ENCODE measurements at places on chromosomes 7 and 10.
A peak's percentile ranks its signal among the peaks of the same experiment; 100 is the strongest.

- DNase-seq, result no peak
These were observed 193.2 kb downstream of the ELMO1 start for GRCh38 chr7:37255327-37255944.

- DNase-seq, result no peak
These were observed 249.8 kb downstream of the AUTS2 start for GRCh38 chr7:69847921-69848612.

DNA sequence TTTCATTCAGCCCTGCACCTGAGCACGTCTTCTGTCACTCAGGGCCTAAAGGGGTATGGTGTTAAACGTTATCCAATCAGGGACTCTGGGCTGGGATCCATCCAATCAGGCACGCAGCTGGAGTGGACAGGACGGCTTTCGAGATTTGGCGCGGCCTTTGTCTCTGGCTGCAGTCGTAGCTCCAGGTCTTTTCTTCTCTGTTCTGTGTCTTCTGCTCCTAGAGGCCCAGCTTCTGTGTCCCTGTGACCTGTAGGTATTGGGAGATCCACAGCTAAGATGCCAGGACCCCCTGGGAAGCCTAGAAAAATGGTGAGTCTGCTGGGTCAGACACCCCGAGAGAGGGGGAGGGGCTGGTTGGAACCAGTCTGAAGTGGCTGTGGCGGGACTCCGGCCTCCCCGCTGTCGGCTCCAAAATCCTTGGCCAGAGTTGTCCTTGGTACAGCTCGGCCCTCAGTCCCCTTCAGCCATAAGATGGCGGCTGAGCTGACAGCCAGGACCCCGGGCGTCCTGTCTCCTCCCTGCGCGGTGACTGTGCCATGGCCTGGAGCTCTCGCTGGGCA lies 11.7 kb upstream of the ZNF680 start:
- no peak for DNase-seq

GRCh38 chr7:36071605-36072004 lies 81.4 kb upstream of the EEPD1 start:
- no peak for DNase-seq

- DNase-seq, result no peak
These were observed 75.3 kb downstream of the DOCK4 start for GRCh38 chr7:112130729-112131410.

DNA sequence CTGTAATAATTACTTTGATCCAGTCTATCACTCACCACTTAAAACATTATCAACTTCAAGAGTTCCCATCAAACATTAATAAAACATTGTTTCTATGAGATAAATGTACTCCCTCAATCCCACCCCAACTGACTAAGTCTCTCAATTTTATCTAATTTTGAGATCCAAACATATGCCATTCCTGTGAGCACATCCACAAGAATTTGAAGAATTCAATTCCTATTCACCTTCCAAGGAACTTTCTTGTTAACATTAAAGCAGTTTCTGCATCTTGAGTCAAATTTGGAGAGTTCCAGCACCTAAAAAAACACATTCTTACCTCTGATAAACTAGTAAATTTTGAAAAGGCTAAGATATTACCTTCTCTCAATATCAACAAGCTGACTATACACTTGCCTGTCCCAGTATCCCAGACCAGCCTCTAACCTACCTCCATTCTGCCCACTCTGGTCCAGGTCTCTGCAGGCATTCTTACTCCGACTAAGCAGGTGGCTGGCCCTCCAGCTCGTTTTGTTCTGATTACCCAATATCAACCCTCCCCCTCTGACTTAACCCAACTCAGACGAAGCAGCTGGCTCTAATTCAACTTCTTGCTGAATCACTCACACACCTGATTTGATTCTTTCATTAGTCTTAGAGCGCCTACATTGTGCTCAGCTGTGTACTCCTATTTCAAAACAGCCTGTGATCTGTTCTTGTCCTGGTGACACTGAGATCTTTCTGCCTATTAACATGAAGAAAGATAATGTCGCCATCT lies 275.2 kb downstream of the IPMK start:
- DNase-seq, result no peak

- no peak for DNase-seq
These were observed 214.1 kb downstream of the TMEM178B start for GRCh38 chr7:141287936-141288335.

GRCh38 chr7:156460858-156461627 lies 179.5 kb upstream of the RNF32 start:
- no peak for DNase-seq

DNA sequence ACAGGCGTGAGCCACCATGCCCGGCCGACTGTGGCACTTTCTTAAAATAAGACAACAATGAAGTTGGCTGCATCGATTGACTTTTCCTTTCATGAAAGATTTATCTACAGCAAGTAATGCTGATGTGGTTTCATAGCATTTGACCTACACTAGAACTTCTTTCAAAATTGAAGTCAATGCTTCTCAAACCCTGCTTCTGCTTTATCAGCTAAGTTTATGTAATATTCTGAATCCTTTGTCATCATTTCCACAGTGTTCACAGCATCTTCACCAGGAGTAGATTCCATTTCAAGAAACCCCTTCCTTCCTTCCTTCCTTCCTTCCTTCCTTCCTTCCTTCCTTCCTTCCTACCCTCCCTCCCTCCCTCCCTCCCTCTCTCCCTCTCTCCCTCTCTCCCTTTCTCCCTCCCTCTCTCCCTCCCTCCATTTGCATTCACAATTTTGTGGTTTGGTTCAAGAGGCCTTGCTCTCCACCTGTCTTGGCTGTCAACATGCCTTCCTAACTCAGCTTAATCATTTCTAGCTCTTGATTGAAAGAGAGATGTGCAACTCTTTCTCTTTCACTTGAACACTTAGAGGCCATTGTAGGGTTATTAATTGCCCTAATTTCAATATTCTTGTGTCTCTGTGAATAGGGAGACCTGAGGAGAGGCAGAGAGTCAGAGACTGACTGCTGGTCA lies 52.1 kb downstream of the HDAC9 start:
- no peak for DNase-seq

GRCh38 chr7:51067757-51068156 lies 248.9 kb downstream of the COBL start:
- peak; percentile 50 for DNase-seq

- DNase-seq, result no peak
These were observed 609.6 kb downstream of the PARD3 start for GRCh38 chr10:34205452-34205851.

GRCh38 chr10:132627666-132628531 lies 90.3 kb downstream of the INPP5A start:
- DNase-seq, result no peak

- no peak for DNase-seq
These were observed 500.1 kb upstream of the KLF6 start for GRCh38 chr10:4285121-4285520.

GRCh38 chr10:126632705-126633104 lies 37.8 kb downstream of the C10orf90 start:
- no peak for DNase-seq

- no peak for DNase-seq
These were observed 26.1 kb downstream of the PRLHR start for GRCh38 chr10:118569241-118569881.

- DNase-seq, result no peak
These were observed 480 bp downstream of the MNX1 start for GRCh38 chr7:157009778-157010587.

DNA sequence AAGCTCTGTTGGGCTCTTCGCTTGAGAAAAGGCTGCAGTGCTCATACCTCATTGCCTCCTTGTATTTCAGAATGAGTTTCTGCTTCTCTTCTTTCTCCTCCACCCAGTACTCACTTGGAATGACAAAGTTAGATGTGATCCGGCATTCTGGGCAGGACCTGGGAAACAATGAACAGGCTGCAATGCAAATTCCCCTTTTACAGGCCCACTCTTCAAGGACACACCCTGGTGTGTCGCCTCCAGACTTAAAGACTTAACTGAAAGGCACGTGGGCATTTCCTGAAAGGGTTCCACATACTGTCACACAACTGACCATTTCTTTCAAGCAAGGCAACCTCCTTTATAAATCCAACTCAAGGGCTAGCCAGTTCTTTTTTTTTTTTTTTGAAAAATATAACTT lies 23.6 kb downstream of the MKRN1 start:
- DNase-seq, result no peak

DNA sequence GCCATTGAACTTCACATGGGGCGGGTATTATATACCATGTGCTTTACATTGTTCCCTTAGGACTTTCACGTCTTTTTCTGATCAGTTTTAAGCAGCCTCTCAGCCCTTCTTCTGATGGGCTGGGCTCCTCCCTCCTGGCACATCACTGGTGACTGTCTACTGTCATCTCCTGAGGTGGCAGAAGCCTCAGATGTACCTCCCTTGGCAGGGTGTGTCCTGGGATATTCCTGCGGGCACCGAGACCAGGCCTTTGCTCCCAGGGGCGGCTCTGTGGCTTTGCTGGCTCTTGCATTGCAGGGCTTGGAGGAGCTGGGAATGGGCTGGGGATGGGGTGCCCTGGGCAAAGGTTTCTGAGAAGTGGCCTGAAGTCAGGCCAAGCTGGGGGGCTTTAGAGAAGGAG lies 34.6 kb upstream of the GOLGA7B start:
- DNase-seq, result no peak

GRCh38 chr7:31828520-31828919 lies 141.5 kb downstream of the PPP1R17 start:
- no peak for DNase-seq

GRCh38 chr10:109159351-109159750 lies 764.0 kb downstream of the XPNPEP1 start:
- no peak for DNase-seq

DNA sequence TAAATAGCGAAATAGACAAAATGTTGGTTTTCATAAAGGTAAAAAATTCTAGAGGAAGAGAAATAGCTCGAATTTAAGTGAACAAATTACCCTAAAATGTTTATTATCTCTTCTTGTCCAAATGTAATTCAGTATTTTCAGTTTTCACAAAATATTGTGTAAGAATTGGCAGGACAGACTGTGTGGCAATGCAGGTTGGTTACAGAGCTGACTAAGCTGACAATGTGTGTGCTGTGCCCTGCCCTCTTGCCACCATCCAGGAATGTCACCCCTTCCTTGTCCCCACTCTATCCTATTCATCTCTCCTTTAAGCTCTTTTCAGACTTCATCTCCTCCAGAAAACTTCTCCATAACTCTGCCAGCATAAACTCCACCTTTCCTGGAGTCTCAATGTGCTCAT lies 46.1 kb downstream of the COL28A1 start:
- DNase-seq, result no peak

DNA sequence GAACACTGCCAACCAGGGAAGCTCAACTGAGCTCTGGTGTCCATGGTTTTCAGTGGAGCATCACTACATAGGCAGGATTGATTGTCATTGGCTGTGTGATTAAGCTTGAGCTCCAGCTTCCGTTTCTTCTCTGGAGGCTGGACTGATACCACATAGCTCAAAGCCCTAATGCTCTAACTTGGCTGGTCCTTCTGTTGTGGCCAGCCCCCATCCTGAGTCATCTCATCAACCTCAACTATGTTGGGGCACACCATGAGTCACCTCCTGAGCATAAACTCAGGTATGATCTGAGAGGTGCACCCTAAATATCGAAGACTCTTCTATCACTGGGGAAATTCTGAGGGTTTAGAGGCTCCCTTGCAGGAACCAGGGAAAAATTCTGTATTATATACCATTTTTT lies 114.5 kb upstream of the INHBA start:
- no peak for DNase-seq

GRCh38 chr7:79619216-79619615 lies 165.7 kb upstream of the MAGI2 start:
- DNase-seq, result no peak

GRCh38 chr10:29012926-29013554 lies 275.8 kb upstream of the LYZL1 start:
- no peak for DNase-seq

DNA sequence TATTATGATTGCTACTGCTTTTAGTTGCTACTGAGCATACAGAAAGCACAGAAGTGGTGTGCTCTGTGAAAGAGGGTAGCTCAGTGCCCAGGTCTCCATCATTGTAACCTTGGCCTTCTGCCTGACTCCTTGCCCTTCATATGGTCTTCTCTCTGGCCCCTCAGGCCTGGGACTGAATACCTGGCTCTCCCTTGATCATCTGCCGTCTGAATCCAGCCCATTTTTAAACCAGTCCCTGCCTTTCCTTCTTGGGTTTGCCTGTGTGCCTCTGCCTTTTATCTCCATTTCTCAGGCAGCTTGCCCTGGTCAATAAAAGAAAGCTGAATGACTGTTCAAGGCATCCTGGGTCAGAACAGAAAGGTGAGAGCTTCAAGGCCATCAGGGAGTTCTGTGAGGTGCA lies 109.1 kb upstream of the ZNF438 start:
- no peak for DNase-seq

- DNase-seq, result no peak
These were observed 50.2 kb upstream of the AKR1E2 start for GRCh38 chr10:4775808-4776207.

- DNase-seq, result no peak
These were observed 28.3 kb upstream of the CUL1 start for GRCh38 chr7:148670374-148670773.

DNA sequence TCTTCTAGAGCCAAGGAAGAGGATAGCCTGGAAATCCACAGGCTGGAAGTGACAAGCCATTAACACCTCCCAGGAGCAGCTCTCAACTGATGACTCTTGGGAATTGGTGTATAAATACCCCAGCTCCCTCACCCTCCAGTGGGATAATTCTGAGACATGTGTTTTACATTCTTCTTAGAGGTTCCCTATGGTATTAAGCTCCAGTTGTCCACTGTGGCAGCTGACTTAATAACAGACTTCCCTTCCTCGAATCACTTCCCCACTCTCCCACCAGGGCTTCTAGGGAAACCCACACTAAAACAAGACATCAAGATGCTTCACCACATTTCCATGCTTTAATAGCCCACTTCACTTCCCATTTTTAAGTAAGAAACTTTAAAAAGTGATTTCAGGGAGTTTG lies 47.2 kb downstream of the FAM107B start:
- no peak for DNase-seq
